ENCODE measurements at places on chromosomes 2 and 18.
A peak's percentile ranks its signal among the peaks of the same experiment; 100 is the strongest.

DNA sequence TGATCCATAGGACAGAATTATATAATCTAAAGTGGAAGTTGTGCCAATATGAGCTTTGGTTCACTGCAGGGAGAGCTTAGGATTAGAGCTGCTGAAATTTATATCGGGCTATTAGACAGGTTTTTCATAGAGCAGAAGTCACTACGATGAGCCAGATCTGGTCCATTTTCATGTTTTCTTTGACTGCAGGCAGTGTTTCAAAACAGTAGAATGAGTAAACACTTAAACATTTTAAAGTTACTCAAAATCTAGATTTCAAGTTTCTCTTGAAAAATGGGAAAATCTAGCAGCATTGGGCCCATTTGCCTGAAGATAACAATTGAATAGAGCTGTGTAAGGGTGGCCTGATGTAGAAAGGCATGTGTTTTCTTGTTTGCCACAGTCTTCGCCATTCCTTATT lies 14.5 kb upstream of the ADAM23 start:
- no peak for DNase-seq

DNA sequence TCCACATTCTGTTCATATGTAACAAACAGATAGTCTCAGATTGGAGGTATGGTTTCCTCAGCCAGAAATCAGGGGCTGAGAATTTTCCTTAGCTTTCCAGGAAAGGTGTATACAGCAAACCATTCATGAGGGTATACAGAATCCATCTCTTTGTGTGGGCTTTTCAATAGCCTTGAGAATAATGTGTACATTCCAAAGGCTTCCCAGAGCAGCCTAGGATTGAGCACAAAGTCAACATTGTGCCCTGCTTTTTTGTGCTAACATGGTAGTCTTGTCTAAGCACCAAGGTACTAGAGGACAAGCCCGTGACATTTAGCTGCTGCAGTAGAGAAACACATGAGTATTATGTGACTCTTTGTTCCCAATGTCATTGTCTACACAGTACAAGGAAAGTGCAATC lies 322.1 kb upstream of the TANK start:
- DNase-seq = no peak

DNA sequence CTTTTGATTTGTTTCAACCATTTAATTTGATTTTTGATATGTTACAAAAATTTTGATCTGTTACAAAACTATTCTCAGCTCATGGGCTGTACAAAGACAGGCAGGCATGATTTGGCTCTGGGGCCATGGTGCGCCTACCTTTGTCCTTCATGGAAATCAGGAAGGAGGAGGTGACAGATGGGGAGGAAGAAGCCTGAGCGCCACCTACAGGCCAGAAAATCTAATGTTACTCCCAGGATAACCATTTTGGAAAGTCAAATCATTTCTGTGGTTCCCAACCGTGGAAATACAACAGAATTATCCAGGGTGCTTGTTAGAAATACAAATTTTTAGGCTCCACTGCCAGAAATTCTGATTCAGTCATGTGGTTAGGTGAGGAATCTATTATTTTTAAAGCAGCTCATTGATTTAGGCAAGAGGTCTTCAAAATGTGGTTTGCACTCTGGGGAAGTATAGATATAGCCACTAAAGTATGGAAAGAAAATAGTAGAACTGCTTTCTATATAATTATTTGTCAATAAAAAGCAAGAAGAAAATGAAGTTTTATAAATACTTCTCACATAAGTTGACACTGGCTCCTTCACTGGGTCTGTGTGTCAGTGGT lies 93.9 kb downstream of the EVA1A start:
- no peak for DNase-seq

- no peak for DNase-seq
These were observed 9.1 kb upstream of the TMEFF2 start for GRCh38 chr2:192203876-192204275.

- DNase-seq = peak; percentile 14
These were observed 106.3 kb downstream of the GYPC start for GRCh38 chr2:126761981-126762878.

DNA sequence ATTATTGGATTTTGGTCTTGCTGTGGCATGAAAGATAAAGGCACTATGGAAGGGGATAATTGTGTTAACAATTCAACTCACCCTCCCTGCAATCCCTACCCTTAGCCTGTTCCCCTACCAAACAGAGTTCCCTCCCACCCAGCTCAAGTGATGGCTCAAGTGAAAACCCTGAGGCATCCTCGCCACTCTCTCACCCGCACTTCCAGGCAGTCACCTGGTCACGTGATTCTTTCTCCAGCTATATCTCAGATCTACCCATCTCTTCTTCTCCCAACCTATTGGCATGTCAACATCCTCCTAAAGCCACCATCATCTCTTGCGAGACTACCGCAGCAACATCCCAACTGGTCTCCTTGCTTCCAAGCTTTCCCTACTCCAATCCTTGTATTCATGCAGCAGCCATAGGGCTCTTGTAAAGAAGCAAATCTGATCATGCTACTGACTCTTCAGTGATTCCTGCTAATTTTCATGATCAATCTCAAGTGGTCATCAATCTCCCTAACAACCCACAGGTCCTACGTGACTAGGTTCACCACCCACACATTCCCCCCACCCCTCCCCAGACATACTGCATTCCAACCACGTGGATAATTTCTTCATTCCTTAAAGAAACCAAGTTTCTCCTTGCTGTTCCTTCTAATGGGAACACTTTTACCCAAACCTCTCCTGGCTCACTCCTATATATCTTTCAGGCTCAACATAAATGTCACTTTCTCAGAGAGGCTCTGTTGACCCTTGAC lies 66.7 kb downstream of the MBD2 start:
- no peak for DNase-seq

GRCh38 chr2:26178746-26179436 lies 6.0 kb downstream of the GAREM2 start:
- DNase-seq = no peak

- no peak for DNase-seq
These were observed 170.0 kb downstream of the DNAH7 start for GRCh38 chr2:195898505-195899191.

GRCh38 chr2:238948765-238949641 lies 101.1 kb downstream of the TWIST2 start:
- DNase-seq = no peak

DNA sequence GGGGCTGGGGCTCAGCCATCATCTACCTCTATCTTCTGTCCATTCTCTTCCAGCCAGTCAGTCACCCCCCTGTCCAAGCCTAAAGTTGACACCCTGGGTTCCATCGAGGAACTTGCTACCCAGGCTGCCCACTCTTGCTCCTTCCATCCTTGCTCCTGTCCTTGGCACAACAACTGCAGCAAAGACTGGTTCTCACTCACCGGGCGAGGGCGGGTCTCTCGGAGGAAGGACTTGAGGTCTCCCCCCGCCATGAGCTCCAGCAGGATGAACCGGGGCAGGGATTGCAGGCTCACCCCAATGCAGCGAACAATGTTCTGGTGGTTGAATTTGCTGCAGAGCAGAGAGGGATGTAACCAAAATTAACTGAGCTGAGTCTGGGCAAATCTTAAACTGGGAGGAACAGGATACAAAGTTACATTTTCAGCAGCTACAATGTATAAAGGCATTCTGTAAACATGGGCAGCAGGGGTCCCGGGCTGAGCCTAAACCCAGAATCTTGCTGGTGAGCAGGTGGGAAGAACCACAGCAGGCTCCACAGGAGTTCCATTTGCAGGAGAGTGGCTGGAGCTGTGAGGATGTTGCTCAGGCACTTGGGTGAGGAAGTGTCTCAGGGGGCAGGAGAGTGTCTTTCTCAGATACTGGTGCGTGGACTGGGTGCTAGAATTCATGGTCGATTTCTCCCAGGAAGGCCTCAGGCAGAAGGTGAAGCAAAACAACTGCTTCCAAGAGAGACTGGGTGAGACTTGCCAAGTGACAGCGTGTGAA lies 105.5 kb downstream of the CLIP4 start:
- no peak for DNase-seq

- DNase-seq = no peak
These were observed 451.7 kb upstream of the HS6ST1 start for GRCh38 chr2:128770143-128771085.

GRCh38 chr2:57544624-57545023 lies 502.0 kb upstream of the VRK2 start:
- DNase-seq = no peak

DNA sequence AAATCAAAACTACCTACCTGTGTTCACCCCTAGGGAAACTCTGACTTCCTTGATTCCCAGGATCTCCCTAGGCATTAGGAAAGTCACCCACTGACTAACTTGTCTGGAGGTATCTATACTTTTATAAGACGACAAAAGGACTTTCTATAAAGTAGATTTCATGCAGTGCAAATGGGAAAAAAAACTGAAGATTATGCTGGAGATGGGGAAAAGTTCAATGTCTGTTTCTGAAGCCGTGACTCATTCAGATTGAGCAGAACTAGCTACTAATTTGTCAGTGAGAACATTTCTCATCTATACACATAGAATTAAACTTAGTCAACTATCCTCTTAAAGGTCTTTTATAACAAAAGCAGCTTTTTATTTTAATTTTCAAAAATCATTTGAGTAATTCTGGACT lies 6.0 kb downstream of the SEPTIN10 start:
- DNase-seq = no peak

Measured in T-helper 22 cell (primary cell).